Psoas muscle (tissue), 8 donors: ENCODE measurements at places on chromosomes 7 and 10. TPM values are rescaled to one million over a fixed set of nuclear protein-coding genes. Genes with fewer than 3 reads are reported as not detected.

DNA sequence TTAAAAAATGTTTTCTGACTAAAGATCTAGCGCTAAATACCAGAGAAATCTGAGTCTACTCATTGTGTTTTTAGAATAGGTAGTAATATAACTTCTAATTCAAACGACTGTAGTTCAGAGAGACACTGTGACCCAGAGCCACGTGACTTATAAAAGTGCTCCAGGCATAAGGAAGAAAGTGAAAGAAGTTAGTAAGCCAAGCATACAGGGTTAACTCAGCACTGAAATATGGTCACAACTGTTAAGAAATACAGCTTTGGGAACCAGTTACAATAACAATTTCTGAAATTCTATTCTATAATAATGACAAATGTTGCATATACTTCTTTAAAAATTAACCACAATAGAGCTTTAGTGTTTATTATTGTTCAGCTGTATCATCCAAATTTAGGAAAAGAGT is 119.1 kb downstream of the TFEC start:
- DNase-seq: no peak

DNA sequence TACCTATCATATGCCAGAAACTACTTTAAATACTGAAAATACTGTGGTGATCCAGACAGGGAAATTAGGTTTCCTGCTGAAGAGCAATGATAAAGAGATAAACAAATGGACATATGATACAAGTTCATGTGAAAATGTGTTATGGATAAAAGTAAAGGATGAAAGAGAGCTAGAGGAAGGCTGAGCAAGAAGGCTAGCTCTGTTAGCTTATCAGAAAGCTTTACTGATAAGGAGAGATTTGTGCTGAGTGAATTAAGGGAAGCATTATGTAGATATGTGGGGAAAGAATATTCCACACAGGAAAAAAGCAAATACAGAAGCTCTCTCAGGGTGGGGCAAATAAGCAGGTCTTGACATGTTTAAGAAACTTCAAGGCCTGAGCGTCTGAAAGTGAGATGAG is 308.4 kb downstream of the HDAC9 start:
- no peak for DNase-seq

GRCh38 chr7:132307465-132307864 is 268.8 kb downstream of the PLXNA4 start:
- no peak for DNase-seq

ZCWPW1 gene
- total RNA-seq: 3.5 TPM

ZP3 gene
- 0.96 TPM for total RNA-seq

DNA sequence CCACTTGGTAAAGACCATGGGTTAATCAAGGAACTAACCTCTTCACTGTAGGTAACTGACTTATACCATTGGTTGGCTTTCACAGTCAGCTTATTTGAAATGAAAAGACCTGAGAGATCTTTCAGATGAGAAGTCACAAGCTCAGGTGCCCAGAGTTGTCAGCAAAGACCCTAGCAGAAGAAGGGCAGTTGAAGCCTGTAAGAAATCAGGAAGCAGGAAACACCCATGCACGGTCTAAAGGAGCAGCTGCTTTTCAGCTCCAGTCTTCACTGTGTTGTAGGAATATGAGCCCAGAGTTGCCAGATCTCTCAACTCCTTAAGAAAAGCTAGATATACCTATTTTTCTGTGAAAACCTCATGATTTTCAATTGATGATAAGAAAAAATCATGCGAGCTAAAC is 130.0 kb downstream of the ARID5B start:
- DNase-seq: no peak

GRCh38 chr7:91185771-91186170 is 78.5 kb upstream of the FZD1 start:
- DNase-seq: no peak

DNA sequence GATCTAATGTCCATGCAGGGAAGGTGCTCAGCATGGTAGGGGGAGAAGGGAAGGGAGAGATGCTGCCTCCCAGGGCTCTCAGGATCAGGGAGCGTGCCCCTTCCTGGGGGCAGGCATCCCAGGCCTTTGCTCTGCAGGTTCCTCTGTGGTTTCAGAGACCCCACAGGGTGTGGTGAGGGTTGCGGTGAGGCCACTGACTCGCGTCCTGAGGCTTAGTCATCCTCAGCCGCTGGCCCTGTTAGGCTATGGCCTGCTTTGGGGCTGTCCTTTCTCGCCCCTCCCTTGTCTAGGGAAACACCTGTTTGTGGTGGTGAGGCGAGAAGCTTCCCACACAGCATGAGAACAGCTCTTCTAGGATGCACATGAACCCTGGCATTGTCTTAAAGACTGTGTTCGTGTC is 558.3 kb upstream of the FOXK1 start:
- no peak for DNase-seq

DNA sequence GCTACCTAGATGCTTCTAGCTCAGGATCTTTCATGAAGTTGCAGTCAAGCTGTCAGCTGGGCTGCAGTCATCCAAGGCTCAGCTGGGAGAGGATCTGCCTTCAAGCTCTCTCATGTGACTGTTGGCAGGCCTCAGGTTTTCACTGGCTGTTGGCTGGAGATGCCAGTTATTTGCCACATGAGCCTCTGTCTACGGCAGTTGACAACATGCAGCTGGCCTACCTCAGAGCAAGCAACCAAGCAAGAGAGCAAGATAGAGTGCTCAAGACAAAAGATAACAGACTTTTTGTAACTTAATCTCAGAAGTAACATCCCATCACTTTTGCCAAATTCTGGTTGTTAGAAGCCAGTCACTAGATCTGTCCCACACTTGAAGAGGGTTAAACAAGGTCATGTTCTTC is 125.8 kb downstream of the TPST1 start:
- peak; percentile 40 for DNase-seq

- no peak for DNase-seq
Observed at GRCh38 chr10:51800121-51800520, 100.7 kb upstream of the CSTF2T start.

AMZ1 gene
- not detected for total RNA-seq

DNA sequence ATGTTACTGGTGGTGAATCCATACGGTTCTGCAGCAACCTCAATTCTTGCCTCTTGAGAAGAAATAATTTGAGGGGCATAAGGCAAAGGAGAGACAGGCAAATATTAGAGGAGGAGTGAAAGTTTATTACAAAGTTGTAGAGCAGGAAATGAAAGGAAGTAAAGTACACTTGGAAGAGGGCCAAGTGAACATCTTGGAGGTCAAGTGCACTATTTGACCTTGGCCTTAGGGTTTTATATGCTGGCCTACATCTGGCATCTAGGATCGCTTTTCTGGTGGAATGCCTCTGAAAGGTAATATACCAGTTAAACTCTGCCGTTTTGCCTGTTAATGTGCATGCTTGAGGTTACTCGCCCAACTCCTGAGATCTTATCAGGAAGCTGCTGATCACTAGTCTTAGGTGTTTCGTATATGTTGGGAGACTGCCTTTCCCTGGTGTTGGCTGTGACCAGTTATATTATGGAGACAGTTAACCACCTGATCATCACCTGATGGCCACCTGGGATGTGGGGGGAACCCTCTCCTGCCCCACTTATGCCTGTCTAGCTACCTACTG is 66.1 kb upstream of the CYP2C18 start:
- DNase-seq: no peak

PRSS1 gene
- total RNA-seq: not detected

- DNase-seq: peak; percentile 47
Observed at GRCh38 chr10:24866604-24867583, 85.5 kb downstream of the PRTFDC1 start.

GRCh38 chr10:70315815-70316214 is 32.0 kb upstream of the NPFFR1 start:
- peak; percentile 3 for DNase-seq

- DNase-seq: no peak
Observed at GRCh38 chr7:87111877-87112276, 40.4 kb upstream of the DMTF1 start.

DNA sequence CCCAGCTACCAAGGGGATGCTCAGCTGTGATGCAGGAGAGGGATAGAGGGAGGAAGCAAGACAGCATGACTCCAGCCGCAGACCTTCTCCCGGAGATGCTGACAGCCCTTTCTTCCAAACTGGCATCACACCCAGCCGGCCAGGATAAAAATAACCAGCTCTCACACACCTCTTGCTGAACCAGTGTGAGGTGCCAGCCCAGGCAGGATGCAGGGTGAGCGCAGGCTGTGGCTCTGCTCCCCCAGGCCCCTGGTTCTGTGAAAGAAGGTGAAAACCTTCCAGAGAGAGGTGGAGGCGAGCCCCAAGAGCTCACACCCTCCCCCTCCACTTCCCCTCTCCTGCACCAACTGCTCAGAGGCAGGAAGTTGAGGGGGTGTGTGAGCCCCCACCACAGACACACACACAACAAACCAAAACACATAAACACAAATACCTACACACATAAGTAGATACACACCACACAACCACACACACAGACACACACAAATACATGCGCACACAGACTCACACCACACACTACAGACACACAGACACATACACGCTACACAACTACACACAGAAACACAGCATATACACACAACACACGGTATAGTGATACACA is 4.0 kb downstream of the GPR15LG start:
- no peak for DNase-seq

MOGAT3 gene
- total RNA-seq: not detected

PRXL2A gene
- 47.0 TPM for total RNA-seq

- DNase-seq: no peak
Observed at GRCh38 chr10:96835899-96836298, 3.8 kb downstream of the LCOR start.

GRCh38 chr10:71300555-71301370 is 18.3 kb upstream of the SLC29A3 start:
- DNase-seq: peak; percentile 9

- no peak for DNase-seq
Observed at GRCh38 chr7:113414401-113415035, 296.2 kb upstream of the SMIM30 start.

ECHDC3 gene
- total RNA-seq: 39.9 TPM

GRCh38 chr10:126940670-126941310 is 35.6 kb downstream of the DOCK1 start:
- no peak for DNase-seq

DNA sequence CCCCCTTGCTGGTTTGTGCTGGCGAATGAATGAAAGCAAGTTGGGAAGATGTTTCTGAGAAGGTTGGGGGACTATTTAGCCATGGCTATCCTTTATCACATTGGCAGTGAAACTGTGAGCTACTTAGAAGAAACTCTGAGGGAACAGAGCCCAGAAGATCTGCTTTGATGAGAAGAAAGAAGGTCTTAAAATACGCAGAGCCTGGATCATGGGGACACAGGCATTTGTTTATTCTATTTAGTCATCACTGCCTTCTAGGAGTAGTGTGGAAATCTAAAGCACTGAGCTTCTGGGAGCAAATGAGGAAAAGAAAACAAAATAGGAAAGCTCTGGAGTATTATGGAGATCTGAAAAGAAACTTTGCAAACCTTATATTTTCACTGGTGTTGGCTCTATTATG is 28.5 kb downstream of the CPED1 start:
- DNase-seq: no peak

RSU1 gene
- 30.4 TPM for total RNA-seq

GRCh38 chr10:24427678-24428409 is 218.9 kb downstream of the KIAA1217 start:
- DNase-seq: no peak
